ENCODE measurements at places on chromosomes 2 and 18.

- no peak for DNase-seq
Measured at GRCh38 chr2:130808482-130809268, 28.0 kb upstream of the ARHGEF4 start.

DNA sequence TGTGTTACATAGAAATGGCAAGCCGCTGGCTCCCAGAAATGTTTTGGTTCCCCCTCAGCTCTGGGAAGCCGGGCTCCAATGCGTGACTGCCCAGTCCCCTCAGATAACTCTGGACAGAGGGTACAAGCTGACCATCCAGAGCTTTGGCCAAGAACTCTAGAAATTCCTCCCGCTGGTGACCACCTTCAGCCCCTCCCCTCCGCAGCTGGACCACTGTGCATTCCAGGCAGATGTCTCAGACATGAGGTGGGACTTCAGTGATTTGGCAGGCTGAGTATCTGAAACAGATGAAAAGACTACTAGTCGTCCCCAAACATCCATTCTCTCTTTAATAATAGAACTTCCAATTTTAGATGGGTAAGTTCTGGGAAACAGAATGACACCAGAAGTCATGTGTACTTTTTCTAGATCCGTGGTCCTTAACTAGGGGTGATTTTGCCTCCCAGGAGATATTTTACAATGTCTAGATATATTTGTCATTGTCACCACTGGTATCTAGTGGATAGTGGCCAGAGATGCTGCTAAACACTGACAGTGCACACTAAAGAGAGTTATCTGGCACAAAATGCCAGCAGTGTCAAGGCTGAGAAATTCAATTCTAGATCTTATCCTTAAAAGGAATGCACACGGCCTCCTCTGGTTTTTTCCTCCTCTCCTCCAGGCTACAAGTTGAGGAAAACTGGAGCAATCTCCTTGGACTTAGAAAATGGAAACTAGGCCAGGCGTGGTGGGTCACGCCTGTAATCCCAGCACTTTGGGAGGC lies 294.3 kb downstream of the SRBD1 start:
- no peak for DNase-seq

GRCh38 chr18:26893996-26894395 lies 28.5 kb upstream of the AQP4 start:
- no peak for DNase-seq

DNA sequence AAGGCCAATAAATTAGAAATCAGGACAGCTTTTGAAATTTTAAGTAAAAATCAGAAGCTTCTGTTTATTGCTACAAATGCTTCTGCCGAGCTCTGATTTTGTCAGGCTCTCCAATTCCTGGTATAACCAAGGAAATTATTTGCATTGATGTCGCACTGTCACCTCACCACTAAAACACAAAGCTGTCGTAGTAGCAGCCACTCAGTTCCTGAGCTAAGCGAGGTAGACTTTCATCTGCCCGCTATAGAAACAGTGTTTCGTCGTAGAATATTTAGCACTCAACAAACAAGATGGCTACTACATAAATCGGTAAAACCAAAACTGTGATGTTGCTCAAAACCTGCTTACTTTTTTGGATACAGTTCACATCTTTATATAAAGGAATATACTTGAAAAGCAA lies 141.3 kb upstream of the FOSL2 start:
- DNase-seq, result no peak

GRCh38 chr2:68320118-68320641 lies 431 bp upstream of the CNRIP1 start:
- no peak for DNase-seq

DNA sequence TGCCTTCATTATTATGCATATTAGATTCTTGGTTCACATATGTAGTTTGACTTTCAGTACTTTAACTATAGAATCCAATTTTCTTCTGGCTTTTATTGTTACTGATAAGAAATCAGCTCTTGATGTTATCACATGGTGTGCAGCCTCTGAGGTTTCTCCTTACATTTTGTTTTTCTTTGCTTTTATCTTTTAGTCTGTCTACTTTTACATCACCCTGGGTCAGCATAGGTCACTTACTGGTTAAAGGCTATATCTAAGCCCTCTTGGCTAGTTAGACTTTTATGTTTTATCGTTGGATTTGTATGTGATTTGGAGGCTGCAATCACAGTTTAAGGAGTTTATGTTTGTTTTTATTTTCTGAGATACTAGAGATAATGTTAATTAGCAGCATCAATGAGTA lies 187.2 kb upstream of the NOL4 start:
- no peak for DNase-seq

- no peak for DNase-seq
Measured at GRCh38 chr2:6027066-6027465, 334.9 kb downstream of the SOX11 start.

DNA sequence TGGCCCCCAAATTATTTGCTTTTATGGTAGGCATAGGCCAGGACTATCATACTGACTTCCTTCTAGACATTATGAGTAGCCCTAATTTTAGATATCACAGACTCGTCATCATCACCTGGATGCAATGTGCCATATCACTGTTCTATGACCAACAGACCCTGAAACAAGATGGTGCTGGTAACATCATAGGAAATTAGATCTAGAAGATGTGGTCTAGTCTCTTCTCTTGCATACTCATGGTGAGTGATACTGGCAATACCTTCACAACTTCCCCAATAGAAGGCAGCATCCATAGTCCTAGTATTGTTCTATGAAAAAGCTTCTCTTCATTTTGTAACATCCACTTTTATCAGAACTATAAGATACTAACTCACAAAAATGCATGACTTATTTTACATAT lies 116.3 kb upstream of the ITGA4 start:
- DNase-seq, result no peak

DNA sequence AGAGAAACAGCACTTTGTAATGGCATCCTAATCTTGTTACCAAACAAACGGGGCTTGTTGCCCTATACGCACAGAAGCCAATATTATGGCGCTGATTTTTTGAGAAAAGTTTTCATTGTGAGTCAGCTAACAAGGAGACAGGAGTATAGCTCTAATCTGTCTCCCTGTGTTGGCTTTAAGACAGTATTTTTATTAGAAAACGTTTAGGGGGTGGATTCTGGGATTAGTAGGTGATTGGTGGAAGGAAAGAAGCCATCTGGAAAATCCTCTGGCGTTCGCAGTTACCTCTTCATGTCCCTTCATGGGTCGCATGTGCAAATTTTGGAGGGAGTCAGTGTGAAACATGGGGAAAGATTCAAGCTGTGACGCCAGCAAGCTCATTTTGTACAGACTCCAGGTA lies 698 bp upstream of the TMEM237 start:
- no peak for DNase-seq

DNA sequence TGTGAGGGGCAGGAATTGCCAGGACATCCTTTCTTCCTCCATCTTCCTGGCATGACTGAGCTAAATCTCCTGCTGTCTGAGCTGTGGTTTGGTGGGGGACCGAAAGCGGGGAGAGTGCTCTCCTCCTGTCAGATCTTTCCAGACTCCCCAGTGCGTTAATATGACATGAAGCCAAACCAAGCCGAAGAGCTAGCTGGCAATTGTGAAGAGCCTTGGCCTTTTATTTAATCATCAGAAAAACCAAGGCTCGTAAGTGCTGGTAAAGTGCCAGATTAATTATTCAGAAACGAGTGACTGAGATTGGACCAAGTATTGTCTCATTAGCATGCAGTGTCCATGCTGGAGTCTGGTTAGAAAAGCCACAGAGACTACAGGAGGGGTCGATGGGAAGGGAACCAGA lies 14.5 kb upstream of the LRPPRC start:
- no peak for DNase-seq

- DNase-seq, result peak; percentile 23
Measured at GRCh38 chr2:131016826-131017741, 76.2 kb downstream of the FAM168B start.

DNA sequence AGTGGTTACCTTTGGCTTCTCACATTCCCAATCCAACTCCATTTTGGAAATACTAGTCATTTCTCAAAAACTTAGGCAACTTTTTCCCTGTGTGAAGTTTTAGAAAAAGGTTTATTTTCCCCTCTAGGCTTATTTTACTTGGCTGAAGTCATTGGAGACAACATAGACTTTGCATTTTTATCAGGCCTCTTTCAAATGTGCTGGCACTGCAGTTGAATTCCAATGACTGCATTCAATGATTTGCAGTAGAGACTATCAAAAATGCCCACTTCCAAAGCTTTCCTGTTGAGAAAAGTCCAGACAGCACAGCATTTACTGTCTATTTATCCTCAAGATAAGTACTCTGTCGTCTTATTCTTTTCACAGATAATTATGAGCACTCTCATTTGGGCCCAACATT lies 70.1 kb downstream of the ONECUT2 start:
- DNase-seq, result no peak

- no peak for DNase-seq
Measured at GRCh38 chr2:152822676-152823075, 104.3 kb downstream of the ARL6IP6 start.

GRCh38 chr2:240507060-240507777 lies 50.6 kb downstream of the ANKMY1 start:
- no peak for DNase-seq

GRCh38 chr2:158095269-158095668 lies 6.4 kb upstream of the UPP2 start:
- DNase-seq, result no peak

- no peak for DNase-seq
Measured at GRCh38 chr2:205915130-205915524, 170.8 kb downstream of the INO80D start.

- DNase-seq, result no peak
Measured at GRCh38 chr18:43524260-43524659, 247.0 kb upstream of the SYT4 start.

- no peak for DNase-seq
Measured at GRCh38 chr2:183416753-183417152, 292.5 kb downstream of the NUP35 start.

GRCh38 chr2:134238371-134238770 lies 15.5 kb upstream of the MGAT5 start:
- DNase-seq, result no peak

GRCh38 chr2:79903222-79904000 lies 390.6 kb downstream of the CTNNA2 start:
- DNase-seq, result no peak

DNA sequence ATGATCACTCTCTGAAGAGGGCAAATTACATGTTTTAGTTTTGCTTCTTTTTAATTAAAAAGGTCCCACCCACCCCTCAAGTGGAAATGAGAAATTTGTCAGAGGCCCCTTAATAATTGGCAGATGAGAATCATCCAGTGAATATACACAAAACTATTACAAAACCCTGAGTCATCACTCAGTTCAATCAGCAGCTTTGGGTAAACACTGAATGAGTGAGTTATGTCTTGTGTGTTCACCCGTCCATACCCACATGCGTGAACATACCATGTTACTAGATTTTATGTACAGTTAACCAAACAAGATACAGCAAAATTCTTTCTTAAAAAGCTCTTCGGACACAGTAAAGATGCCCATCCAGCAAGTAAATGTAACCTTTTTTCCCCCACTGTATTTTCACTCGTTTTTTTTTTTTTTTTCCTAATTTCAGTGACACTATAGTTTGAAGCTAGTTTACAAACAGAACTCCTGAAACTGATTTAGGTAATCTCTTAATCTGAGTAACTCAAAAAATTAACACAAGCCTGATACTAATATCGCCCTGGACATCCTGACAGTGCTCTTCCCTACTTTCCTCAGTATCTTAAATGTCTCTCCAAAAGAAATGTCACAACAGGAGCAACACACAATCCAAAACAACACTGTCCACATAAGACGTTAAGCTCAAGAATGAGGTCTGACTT lies 1.4 kb downstream of the PSME4 start:
- DNase-seq, result no peak

DNA sequence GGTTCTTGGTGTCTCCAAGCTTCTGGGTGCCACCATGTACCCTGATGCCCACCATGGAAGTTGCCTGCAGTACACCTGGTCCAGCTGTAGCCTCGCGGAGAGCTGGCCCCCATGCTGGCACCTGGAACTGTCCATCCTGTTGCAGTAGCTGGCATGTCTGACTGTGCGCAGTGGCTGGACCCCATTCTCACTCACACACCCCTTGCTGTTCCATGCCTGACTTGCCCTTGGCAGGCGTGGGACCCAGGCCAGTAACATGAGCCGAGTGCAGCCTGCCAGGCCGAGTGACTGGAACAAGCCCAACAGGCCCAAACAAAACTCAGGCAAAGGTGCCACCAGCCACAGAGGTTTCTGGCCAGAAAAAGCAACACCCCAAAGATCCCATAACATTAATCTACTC lies 73.8 kb downstream of the NEURL3 start:
- DNase-seq, result no peak

DNA sequence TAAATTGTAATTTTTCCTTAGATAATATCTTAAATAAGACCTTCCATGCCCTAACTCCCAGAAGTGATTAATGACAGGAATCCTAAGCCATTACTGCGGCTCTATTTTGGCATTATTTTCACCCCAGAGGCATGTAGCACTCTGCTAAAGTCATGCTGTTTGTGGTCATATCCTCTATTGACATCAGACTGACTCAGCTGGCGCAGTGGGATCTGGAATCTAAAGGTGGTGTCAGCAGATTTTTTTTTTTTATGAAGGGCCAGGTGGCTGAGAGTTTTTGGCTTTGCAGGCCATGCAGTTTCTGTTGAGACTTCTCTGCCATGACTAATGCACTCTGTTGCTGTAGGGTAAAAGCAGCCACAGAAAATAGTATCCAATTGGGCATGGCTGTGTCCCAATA lies 64.1 kb upstream of the ACVR1C start:
- peak; percentile 89 for DNase-seq

DNA sequence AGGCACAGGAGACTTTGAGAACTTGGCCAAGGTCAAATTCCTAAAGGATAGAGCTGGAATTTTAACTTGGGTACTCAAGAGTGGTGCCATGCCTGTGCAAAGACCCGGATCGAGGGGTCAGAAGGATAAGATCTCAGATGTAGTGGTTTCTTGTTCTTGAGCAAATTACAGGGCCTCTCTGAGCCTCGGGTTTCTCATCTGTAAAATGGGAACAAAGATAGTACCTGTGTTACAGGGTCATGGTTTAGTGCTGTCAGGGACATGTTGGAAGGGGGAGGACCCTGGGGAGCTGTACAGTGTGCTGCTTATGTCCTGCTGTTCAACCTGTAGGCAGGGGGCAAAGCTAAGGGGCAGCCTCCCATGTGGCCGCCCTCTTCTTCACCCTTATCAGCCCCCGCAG lies 173.5 kb upstream of the HAAO start:
- DNase-seq, result no peak

- no peak for DNase-seq
Measured at GRCh38 chr18:43919551-43919950, 642.3 kb upstream of the SYT4 start.

DNA sequence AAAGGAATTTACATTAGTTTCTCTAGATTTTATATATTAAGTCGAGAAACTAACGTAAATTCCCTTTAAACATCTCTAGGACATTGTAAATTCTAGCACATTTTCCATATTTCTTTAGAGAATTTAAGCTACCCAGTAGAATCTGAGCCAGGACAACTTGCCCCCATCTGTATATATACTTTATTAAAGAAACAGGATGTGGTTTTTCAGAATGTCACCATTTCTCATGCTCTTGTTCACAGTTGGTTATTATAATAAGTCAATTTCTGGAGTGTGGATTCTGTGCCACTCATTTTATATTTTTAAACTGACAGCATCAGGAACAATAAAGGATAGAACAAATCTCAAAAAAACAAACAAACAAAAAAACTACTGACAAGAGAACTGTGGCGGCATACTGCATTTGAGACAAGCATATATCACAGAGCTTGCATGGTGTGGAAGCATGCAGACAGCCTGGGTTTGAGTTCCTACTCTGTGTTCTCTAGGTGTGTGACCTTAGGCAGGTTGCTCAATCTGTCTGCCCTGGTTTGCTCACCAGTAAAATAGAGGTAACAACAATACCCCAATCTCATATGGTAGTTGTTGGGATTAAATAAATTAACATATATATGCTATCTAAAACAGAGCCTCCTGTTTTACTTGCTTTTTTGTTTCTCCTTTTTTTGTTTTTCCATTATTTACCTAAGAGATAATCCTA lies 61.4 kb upstream of the DNER start:
- DNase-seq, result no peak

Measured in non-pigmented ciliary epithelial cell (primary cell).